Chondrocyte (in vitro differentiated cells): ENCODE measurements at places on chromosomes 5 and 9. TPM values are rescaled to one million over a fixed set of nuclear protein-coding genes. Genes with fewer than 3 reads are reported as not detected.

DNA sequence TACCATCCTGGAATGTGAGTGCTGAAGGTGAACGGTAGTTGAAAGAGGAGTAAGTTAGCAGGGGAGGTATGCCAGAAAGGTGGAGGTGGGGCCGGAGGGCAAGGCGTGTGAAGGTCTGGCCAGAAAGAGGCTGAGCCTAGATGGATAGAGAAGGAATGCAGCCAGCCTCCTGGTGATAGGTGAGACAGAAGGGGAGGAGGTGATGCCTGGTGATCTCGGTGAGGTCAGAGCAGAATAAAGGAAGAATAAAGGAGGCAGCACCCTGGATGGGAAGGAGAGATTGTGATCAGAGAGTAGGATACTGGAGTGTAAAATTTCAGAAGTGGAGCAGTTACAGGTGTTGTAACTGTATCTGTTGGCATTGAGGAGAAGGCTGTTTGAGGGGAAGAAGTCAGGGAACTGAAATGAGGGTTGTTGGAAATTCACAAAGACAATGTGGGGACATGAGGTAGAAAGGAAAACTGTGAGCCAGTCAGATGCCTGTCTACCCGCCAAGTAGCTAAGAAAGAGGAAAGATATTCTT is 2.0 kb downstream of the GNG10 start:
- no peak for DNase-seq

- DNase-seq, result no peak
Observed at GRCh38 chr9:86943201-86944113, 3.8 kb downstream of the GAS1 start.

- DNase-seq, result no peak
Observed at GRCh38 chr5:67610186-67610912, 413.8 kb upstream of the CD180 start.

DNA sequence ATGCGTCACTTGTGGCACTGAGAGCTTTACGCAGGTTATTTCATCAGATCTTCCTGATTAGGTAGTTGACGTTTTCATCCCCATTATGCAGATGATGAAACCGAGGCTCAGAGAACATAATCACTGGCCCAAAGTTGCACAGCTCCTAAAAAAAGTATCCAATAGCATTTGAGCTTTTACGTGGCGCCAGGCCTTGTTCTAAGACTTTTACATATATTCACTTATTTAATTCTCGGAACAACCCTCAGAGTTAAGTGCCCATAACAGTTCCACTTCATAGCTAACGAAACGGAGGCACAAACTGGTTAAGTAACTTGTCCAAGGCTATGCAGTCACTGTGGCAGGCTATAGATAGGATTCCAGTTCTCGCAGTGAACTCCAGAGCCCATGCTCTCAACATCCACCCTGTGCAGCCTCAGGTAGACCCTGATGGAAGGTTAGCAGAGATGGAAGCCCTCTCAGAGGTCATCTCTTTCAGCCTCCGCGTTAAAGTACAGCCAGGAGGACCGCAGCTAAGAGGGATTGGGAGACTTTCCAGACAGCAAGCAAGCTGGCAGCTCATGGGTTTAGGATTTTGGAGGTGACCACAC is 39.3 kb downstream of the AMBP start:
- DNase-seq, result no peak

GRCh38 chr9:88536023-88536324 is 996 bp downstream of the NXNL2 start:
- DNase-seq, result no peak

DNA sequence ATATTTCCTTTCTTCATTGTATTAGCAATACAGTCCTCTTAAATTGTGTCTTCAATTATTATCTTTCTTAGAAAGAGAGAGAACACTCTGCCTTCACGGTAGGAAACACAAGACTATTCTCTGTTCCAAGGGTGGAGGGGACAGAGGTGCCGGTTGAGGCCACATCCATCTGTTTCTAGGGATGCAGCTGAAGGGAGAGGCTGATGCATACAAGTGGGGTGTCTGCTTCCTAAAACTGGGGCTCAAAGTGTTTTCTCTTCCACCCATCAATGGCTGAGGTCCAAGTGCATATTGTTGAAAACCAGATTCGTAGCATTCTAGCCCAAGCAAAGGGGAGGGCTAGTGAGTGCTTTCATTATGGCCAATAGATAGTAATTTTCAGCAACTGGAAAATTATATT is 9.5 kb downstream of the IRX2 start:
- no peak for DNase-seq

- no peak for DNase-seq
Observed at GRCh38 chr5:140443-140829, 48.5 kb downstream of the PLEKHG4B start.

- no peak for DNase-seq
Observed at GRCh38 chr5:56330167-56330566, 97.0 kb upstream of the ANKRD55 start.

DNA sequence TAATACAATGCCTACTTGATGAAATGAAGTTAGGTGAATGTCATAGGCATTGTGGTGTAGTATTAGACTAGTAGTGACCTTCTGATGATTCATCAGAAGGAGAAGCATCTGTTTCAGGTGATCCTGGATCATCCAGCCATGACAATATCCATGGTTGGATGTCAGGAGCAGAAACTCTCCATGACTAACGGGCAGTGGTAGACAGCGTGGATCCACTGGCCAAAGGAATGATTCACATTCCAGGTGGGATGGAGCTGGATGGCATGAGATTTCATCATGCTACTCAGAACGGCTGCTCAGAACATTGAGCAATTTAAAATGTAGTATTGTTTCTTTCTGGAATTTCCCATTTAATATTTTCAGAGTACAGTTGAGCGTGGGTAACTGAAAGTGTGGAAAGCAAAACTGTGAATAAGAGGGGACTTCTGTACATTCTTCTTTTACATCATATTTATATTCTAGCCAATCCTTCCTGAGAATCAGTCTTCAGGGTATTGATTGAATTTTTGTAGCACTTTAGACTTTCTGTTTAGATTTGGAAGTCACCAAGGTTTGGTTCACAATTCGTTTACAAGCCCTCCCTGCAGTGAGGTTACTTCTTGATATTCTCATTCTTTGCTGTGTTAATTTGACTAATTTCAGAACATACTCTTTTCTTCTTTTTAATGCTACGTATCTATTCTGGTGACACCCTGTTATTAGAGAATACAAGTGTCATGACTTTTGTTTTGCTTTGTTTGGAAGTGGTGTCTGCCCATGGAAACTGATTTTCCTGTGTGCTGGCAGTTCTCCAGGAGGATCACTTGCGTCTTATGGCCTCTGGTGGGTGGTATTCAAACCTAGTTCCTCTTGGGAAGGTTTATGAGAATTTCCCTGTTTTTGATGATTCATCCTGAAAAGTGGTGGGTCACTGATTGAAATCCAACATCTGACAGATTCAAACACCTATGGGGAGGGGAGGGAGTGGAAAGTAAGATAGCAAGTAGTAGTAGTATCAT is 12.2 kb upstream of the CLINT1 start:
- no peak for DNase-seq

GRCh38 chr9:131416509-131416908 is 22.6 kb downstream of the PRRC2B start:
- DNase-seq, result no peak

DNA sequence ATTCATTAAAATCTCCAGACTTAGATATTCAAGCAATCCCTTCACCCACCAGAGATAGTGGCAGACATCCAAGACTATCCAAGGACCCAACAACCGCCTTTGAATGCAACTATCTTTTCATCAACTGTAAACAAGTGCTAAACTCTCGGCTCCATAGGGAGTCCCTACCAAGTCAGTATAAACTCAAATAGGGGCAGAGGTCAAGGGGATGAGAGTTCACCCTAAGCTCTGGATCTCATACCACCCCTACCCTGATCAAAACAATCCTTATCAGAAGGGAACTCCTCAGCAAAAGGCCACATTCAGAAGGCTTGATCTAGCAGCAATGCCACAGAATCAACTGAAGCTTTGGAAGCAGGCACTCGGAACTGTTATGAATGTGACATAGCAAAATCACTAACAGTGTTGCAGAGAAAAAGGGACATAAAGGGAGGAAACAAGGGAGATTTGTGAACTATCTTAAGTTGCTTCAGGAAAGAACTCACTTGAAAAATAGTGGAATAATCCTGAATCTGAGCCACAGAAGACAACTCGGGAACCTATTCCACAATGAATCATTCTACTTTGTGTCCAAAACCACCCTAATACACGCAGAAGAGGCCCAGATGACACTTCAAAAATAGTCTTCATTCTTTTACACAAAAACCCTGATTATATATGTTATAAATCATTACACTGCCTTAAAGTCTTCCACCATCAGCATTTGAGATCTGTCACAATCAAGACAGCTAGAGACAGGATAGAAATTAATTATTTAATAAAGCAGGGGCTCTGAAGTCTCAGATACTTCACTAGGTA is 49.8 kb downstream of the NR6A1 start:
- DNase-seq, result no peak

The FBP2 gene
- total RNA-seq, result not detected in 3 replicates

The LAMC3 gene
- 0.95 to 7.3 TPM (median 1.2 TPM) in 3 replicates for total RNA-seq

The ORM2 gene
- total RNA-seq, result not detected in 3 replicates

The FAM78A gene
- total RNA-seq, result 1.4 to 1.6 TPM (median 1.5 TPM) in 3 replicates

The LVRN gene
- total RNA-seq, result 0.19 to 0.62 TPM (median 0.46 TPM) in 3 replicates

The NOP16 gene
- 16.8 to 22.8 TPM (median 19.9 TPM) in 3 replicates for total RNA-seq
